WTC11 (cell line): ENCODE measurements at places on chromosomes 16 and 17. TPM values are rescaled to one million over a fixed set of nuclear protein-coding genes. Genes with fewer than 3 reads are reported as not detected.
A peak's percentile ranks its signal among the peaks of the same experiment; 100 is the strongest.

Gene KCNJ16
- total RNA-seq = not detected in 3 replicates

Gene ZNF23
- 9.6 to 11.6 TPM (median 10.5 TPM) in 3 replicates for total RNA-seq

Gene IRX5
- 0.35 to 0.48 TPM (median 0.44 TPM) in 3 replicates for total RNA-seq

Gene KRTAP9-2
- total RNA-seq = not detected in 3 replicates

Gene CYGB
- 3.6 to 5.3 TPM (median 5.1 TPM) in 3 replicates for total RNA-seq

Gene SEPTIN12
- total RNA-seq = not detected in 3 replicates

Gene ADAP2
- 0.69 to 1.7 TPM (median 1.2 TPM) in 3 replicates for total RNA-seq

Gene NEUROD2
- total RNA-seq = not detected in 3 replicates

Gene KIF2B
- not detected in 3 replicates for total RNA-seq

Gene TMC8
- total RNA-seq = 2.9 to 3.7 TPM (median 3.1 TPM) in 3 replicates

DNA sequence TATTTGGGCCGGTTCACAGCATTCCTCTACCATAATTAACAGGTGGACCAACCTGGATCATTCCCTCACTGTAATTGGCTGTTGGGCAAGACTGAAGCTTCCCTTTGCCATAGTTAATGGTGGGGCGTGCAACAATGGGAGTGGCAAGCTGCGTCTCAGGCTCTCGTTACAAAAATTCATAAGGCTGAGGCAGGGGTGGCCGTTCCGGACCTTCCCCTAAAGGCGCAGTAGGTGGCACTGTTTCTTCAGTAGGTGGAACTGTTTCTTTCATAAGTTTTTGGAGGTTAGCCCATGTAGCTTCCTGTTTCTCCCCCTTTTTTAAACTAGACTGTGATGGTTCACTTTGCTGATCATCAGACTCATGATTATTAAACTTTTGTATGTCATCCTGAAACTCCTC lies 17.0 kb upstream of the TMC5 start:
- peak; percentile 47 for DNase-seq

GRCh38 chr16:31134091-31134571 lies 1.4 kb downstream of the PRSS8 start:
- DNase-seq = no peak

DNA sequence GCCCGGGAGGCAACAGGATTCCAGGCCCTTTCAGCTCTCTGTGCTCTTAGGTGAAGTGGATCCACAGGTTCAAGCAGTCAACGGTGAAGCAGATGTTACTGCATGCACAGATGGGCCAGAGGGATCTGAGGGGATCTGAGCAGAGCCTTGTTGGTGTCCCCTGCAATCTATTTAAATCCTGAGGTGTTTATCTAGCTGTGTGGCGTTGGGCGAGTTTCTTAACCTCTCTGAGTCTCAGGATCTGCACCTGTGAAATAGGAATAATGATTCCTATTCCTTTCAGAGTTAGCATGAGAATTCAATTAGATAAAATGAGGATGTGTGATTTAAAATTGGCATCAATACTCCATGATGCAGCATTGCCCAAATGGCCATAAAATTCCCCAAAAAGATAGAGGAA lies 237.3 kb upstream of the CDH5 start:
- no peak for DNase-seq

DNA sequence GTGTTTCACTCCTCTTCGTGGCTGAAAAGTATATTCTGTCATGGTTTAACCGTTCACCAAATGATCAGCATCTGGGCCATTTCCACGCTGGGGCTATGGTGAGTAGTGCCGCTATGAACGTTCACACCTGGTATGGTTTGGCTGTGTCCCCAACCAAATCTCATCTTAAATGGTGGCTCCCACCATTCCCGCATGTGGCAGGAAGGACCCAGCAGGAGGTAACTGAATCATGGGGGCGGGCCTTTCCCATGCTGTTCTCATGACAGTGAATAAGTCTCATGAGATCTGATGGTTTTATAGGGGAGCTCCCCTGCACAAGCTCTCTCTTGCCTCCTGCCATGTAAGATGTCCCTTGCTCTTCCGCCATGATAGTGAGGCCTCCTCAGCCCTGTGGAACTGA lies 45.7 kb upstream of the ZNF469 start:
- no peak for DNase-seq

- DNase-seq = no peak
Observed at GRCh38 chr17:55585629-55586028, 74.4 kb upstream of the SMIM36 start.

DNA sequence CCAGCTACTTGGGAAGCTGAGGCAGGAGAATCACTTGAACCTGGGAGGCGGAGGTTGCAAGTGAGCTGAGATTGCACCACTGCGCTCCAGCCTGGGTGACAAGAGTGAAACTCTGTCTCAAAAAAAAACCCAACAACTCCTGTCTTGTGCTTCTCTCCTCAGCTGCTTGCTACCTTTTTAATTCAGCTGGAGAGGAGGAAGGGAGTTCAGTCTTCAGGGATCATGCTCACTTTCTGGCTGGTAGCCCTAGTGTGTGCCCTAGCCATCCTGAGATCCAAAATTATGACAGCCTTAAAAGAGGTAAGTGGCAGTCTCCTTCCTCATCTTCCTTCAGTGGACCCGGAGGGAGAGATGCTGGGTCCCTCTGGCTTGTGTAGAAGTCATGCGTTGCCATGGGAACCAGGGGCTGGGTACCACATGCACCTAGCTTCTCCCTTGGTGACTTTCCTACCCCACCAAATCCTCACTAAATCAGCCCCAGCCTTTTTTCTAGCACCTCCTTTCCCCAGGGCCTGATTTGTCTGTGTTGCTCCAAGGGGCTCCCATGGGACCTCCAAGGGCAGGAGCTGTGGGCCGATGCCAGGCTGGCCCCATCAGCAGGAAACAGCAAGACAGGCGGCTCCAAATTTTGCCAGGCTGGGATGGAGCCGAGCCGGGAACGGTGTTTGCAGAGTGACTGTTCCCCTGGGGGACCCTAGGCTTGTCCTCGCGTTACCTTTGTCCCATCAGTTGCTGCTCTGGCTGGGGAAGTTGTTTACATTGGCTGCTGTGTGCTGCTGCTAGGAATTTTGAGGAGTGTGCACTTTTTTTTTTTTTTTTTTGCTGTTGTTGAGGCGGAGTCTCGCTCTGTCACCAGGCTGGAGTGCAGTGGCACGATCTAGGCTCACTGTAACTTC lies 65.2 kb downstream of the ABCC1 start:
- no peak for DNase-seq

GRCh38 chr17:71084219-71084618 lies 914.9 kb downstream of the KCNJ2 start:
- peak; percentile 72 for DNase-seq

GRCh38 chr16:19885451-19886072 lies 914 bp upstream of the GPRC5B start:
- no peak for DNase-seq

DNA sequence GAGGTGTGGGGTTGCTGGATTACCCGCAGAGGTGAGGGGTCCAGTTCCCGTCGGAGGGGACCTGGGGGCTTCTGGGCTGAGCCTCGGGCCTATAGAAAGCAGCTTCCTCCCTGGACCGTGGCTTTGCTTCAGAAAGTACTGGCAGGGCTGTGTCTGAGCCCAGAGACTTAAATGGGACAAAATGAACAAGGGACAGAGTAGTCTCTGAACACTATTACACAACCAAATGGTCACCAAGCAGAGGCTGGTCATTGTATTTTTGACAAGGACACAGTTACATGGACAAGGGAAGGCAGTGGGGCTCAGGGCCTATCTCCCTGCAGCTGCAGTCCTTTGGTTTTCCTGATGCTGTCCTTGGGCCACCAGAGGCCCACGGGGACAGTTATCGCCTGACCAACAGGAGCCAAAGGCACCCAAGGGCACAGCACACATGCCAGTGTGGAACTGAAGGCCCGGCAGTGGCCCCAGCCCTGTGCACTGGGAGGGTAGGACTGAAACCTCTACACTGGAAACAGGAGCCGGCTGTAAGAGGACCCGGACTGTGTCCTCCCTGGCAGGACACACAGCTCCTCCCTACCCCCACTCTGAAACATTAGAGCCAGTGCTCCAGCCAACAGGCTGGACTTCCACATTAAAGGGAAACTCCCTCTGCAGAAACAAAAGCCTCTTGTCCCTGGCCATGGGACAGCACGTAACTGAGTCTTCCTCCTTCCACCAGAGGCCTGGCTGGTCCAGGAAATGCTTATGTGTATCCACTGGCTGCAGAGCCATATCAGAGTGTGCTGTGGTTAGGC lies 26.0 kb upstream of the ERN1 start:
- no peak for DNase-seq

- no peak for DNase-seq
Observed at GRCh38 chr16:79482011-79482410, 118.5 kb downstream of the MAF start.

DNA sequence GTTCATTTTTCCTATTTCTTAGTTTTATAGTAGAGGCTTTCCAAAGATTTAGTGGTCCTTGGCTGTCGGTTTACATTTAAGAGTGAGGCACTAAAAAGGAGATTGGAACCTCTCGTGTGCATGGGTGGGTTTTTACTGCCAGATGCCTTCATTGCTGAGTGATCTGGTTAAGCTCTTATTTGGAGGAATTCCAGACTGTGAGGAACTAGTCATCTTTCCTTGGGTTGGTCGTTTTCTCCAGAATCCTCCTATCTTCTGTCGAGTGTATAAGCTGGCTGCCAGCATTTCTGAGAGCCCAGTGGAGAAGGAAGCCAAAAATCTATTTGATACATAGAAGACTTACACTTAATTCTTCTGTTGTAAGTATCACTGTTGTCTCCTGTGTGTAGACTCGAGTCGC lies 22.6 kb downstream of the IST1 start:
- no peak for DNase-seq

DNA sequence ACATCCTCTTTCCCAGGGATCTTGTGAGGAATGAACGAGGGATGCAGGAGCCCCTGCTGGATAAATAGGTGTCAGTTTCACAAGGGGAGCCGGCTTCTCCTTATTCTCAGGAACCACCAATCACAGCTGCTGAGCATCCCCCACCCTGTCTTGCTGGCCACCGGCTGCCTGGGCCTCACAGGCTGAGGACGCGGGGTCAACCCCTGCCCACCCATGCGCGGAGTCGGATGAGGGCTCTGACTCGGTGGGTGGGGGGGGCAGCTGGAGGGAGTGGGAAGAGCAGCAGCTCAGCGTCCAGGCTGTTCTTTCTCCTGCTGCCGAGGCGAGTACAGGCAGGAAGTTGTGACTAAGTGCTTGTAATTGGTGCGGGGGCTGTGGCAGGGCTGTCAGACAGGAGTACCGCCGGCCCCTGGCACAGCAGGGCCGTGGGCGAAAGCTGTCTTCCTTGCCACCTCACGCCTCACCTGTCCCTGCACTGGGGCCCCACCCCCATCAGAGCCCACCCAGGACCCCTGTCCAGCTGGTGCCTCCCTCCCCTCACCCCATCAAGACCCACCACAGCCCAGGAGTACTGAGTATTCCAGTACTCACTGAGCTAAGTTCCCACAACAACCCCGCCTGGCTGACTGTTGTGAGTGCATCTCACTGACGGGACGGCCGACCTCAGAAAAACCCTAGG lies 11.0 kb upstream of the DPEP1 start:
- DNase-seq = peak; percentile 51

- peak; percentile 84 for DNase-seq
Observed at GRCh38 chr16:30054959-30055553, 10.5 kb upstream of the ALDOA start.

GRCh38 chr16:84825896-84826557 lies 6.2 kb downstream of the CRISPLD2 start:
- no peak for DNase-seq

- DNase-seq = no peak
Observed at GRCh38 chr16:78877114-78877655, 723.4 kb downstream of the MAF start.

- no peak for DNase-seq
Observed at GRCh38 chr17:40602445-40603443, 37.5 kb upstream of the CCR7 start.

GRCh38 chr17:73278049-73278464 lies 16.4 kb upstream of the CPSF4L start:
- DNase-seq = no peak

DNA sequence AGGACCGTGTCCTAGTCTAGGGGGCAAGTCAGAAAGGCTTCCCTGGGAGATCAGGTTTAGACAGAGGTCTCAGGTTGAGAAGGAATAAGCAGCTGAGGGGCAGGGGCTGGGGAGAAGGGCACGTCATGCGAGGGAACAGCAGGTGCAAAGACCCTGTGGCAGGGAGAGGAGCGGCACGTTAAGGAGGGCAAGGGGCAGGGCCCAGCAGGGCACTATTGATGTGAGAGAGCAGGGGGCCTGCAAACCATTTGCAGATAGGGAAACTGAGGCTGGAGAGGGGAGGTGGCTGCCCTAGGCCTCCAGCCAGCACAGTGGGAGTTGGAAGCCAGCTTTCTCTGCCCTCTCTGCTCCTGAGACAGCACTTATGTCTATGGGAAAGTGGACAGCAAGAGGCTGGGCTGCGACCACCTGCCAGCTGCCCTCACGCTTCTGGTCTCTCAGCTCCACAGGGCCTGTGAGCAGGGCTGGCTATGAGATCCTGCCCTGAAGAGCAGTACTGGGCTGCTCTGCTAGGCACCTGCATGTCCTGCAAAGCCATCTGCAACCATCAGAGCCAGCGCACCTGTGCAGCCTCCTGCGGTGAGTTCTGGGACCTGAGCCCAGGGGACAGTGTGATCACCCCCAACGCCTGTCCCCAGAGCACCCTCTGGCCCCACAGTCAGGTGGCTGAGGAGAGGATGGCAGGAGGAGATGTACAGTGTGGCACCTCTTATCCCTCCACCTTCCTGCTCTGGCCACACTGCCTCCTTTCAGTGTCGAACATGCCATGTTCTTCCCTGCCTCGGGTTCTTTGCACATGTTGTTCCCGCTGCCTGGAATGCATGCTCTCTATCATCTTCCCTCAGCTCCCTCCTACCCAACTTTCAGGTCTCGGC lies 61.5 kb downstream of the USP22 start:
- no peak for DNase-seq

- DNase-seq = peak; percentile 75
Observed at GRCh38 chr17:42673885-42674754, 2.7 kb downstream of the PLEKHH3 start.

GRCh38 chr17:45234641-45235415 lies 13.1 kb downstream of the FMNL1 start:
- DNase-seq = peak; percentile 81

- DNase-seq = no peak
Observed at GRCh38 chr17:82661717-82662683, 13.8 kb upstream of the WDR45B start.

- no peak for DNase-seq
Observed at GRCh38 chr17:59289981-59290301, 41.5 kb upstream of the YPEL2 start.

GRCh38 chr17:13135506-13135905 lies 117.7 kb upstream of the ELAC2 start:
- no peak for DNase-seq

DNA sequence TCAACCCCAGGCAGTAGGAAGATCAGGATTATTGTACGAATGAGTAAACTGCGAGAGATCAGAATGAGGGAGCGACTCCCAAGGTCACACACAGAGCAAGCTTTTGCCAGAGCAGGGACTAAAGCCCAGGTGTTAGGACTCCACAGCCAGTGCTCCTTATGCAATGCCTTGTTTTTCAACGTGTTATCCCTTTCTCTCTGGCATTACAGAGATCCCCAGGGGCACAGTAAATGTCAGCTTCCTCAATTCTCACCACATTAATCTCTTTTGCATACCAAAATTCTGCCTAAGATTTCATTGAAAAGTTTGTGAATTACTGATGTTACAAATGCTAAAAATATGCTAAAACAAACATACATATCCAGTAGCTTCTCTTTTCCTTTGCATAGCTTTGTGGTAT lies 68.1 kb upstream of the CES5A start:
- DNase-seq = no peak
